ENCODE measurements at places on chromosomes 2 and 18.
A peak's percentile ranks its signal among the peaks of the same experiment; 100 is the strongest.

GRCh38 chr18:42028247-42028832 is 73.3 kb downstream of the PIK3C3 start:
- peak; percentile 28 for DNase-seq

- DNase-seq: no peak
These were observed 791.0 kb downstream of the DCC start for GRCh38 chr18:53131001-53131400.

DNA sequence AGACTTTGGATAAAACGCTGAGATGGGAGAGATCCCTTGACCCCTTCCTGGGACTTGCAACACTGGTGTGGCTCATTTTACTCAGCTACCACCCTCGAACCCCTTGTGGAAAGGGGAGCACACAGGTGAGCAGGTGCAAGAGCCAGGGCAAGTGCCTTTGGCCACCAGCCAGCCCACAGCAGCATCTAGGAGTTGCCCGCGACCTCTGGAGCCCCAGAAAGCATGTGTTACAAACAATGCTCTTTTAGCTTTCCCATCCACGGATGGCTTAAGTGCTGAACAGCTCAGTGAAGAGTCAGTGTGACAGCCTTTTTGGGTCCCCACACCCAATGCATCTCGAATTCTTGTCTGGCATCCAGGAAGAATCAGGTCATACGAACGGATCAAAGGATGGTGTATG is 197.8 kb downstream of the MEMO1 start:
- no peak for DNase-seq

DNA sequence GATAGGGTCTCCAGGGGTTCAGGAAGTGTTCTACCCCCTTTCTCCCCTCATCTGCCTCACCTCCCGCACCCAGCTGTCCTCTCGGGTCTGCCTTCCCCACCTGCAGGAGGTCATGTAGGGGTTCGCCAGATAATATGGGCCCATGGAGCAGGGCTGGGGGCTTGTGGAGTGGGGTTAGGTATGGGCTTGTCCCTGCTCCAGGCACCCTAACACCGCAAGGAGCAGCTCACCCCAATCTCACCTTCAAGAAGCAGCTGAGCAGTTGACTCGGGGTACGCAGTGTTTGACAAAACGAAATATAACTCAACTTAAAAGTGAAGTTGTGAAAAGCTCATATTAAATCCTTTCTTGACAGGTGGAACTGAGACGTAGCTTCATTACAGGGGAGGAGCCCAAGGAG is 99.6 kb downstream of the CTIF start:
- DNase-seq: no peak

- DNase-seq: no peak
These were observed 565.2 kb upstream of the NRP2 start for GRCh38 chr2:205117125-205117524.

DNA sequence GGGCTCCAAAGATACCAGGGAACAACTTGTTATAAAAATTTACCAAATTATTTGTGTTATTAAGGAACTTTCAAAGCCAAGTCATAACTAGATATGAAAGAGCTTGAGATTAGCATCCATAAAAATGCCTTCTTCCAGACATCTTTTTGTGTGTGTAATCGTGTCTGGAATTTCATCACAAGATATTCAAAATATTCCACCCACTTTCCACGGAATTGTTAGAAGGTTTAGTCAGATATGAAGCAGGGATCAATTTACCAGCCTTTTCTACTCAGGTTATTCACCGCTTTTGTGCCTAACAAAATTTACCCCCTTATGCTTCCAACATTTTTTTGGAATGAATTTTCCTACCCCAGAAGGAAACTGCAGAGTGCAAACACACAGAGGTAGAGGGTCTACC is 130.2 kb upstream of the ACVR2A start:
- no peak for DNase-seq

DNA sequence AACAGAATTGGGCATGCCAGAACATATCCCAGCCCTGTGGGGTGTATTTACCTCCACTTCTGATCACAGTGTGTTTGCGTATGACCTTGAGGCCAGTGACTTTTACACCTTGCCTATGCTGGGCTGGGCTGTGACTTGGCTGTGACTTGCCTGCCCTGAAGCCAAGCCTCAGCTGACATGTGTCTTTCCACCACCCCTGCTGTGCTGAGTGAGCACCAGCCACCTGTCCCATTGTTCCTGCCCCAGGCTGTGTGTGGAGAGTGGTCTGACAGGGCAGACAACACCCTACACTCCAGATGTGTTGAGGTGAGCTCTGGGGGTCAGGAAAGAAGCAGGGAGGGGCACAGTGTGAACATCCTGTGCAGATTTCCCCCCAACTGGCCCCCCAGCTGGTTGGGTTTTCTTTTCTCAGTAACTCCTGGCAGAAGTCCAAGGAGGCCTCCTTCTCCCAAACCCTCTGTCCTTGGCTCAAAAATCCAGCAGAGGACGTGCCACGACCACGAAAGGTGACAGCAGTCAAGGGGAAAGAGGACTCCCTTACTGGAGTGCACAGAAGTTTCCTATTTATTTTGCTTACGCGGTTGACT is 5.1 kb upstream of the STEAP3 start:
- DNase-seq: peak; percentile 53

- DNase-seq: no peak
These were observed 786 bp upstream of the TMEM200C start for GRCh38 chr18:5895876-5896740.

- DNase-seq: peak; percentile 28
These were observed 83.7 kb downstream of the CERKL start for GRCh38 chr2:181573140-181573736.

DNA sequence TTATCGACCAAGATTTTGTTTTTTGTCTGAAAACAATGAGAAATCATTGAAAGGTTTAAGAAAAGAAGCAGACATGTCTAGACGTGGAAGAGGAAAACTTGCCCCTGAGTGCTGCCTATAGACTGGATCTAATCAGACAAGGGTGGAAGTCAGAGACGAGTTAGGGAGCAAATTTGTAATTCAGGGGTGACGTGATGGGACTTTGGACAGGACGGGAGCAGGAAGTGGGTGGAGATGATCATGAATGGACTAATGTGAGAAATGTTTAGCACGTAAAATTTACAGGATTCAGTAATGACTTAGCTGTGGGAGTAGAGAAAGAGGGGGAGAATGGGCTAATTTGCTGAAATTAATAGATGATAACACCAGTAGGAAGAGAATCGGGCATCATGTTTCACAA is 117.0 kb upstream of the EPHA4 start:
- DNase-seq: no peak

DNA sequence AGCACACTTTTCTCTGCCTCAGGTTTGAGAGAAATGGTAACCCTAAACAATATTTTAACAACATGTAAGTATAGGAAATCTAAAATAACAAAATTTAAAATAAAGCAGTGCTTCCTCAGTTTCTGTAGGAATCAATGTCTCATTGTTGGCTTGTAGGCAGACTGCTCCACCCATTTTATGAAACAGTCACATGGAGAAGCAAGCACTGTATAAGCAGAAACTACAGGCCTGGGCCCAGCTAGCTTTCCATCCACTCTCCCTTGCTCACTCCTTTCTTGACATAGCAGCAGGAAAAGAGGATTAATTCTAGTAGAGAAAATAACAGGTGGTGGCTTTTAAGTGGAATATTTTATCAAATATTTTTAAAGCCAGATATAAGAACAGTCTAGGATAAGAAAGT is 97.2 kb downstream of the PLEKHM3 start:
- no peak for DNase-seq

DNA sequence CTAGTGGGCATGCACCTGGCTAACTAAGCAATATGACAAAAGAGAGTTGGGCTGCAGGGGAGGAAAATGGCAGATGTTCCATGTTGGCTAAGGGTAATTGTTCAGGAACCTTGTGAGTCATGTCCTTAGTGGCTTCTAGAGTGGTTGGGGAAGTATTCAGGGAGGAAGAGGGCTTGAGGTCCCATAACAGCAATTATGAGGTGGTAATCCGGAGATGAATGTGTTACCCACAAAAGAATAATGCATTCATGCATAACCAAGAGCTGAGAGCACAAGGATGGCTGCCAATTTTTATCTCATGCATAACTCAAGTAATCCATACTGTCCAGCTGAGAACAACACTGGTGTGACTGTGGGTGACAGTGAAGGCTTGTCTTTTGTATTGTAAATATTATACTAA is 42.9 kb downstream of the TMEFF2 start:
- peak; percentile 69 for DNase-seq

- DNase-seq: no peak
These were observed 2.6 kb downstream of the FARSB start for GRCh38 chr2:222653280-222653679.

DNA sequence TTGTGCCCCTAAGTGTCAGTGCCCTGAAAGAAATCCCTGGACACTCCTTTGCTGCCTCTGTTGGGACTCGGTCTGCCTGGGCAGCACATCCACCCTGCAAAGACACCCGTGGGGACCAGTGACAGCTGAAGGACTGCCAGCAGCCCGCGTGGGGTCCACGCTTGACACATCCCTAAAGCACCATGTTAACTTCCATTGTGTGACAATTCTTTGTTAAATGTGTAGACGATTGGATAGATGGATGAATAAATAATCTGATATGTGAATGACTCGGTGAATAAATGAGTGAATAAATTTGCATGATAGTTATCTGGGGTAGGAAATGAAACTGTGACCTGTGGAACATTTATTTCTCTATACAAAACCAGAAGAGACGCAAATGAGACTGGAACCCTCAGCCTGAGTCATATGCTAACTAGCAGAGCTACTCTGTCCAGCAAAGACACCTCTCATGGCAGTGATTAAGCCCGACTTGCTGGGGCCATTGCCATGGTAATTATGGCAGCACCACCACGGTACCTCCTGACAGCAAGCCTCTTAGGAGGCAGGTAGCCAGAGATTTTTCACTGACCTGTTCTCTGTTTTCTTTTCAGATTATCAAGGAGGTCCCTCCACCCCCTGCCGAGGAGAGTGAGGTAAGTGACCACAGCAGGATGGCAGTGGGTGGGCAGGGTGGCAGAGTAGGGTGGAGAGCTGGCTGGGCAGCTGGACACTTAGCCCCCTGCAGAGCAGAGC is 156.8 kb downstream of the ANTXR1 start:
- no peak for DNase-seq

DNA sequence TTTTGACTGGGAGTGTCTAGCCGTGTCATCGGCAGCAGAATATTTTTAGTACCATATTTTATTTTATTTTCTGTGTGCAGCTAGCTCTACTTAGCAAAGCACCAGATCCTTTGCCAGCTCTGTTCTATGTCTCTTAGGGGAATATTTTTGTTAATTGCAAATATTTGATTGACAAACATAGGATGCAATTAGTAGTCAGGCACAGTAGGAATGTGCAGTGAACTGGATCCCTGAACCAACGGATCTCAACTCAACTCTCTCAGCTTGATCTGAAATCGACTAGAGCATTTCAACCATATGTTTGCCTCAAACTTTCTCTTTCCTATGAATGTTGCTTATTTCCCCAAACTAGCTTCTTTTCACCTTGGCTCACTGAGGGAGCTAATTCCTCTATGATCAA is 998.0 kb upstream of the FANCL start:
- no peak for DNase-seq

- DNase-seq: no peak
These were observed 399.1 kb downstream of the PLCL1 start for GRCh38 chr2:198203336-198204069.

DNA sequence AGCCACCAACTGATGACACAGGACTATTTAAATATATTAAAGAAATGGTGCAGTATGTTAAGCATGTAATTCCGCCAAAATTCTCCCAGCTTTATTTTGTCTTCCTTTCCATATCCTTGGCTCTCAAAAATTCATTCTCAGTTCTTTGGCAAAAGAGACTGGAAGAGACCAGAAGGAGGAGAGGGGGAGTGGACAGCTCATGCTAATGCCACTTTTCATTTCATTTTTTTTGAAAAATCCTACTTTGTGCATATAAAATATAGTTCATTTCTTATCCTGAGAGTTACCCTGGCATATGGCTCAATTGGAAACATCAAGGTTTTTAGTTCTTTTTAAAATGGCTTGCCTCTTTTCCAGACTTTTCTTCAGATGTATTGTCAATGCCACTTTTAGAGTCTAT is 128.5 kb upstream of the VRK2 start:
- no peak for DNase-seq

GRCh38 chr2:108922141-108922915 is 66.7 kb downstream of the EDAR start:
- no peak for DNase-seq

GRCh38 chr18:69217196-69218000 is 183.3 kb upstream of the DOK6 start:
- DNase-seq: no peak

DNA sequence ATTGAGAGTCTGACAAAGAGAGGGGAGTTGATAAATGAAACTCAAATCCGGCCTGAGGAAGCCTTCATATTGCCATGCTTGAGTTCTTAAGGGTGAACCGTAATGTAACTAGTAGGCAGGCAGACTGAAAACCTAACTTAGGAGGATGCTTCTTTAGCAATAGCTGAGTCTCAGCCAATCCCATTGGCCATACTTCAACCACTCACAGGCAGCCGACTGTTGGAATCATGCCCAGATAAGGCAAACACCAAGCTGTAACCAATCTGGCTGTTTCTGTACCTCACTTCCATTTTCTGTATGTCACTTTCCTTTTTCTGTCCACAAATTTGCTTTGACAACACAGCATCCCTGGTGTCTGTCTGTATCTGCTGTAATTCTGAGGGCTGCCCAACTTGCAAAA is 39.5 kb downstream of the TPRKB start:
- no peak for DNase-seq

- DNase-seq: peak; percentile 67
These were observed at the start of gene PLCD4 for GRCh38 chr2:218607436-218608115. TSS of gene PLCD4 (plus strand) at chr2:218607899. CDS start at chr2:218615740, 7,841 bp downstream.

DNA sequence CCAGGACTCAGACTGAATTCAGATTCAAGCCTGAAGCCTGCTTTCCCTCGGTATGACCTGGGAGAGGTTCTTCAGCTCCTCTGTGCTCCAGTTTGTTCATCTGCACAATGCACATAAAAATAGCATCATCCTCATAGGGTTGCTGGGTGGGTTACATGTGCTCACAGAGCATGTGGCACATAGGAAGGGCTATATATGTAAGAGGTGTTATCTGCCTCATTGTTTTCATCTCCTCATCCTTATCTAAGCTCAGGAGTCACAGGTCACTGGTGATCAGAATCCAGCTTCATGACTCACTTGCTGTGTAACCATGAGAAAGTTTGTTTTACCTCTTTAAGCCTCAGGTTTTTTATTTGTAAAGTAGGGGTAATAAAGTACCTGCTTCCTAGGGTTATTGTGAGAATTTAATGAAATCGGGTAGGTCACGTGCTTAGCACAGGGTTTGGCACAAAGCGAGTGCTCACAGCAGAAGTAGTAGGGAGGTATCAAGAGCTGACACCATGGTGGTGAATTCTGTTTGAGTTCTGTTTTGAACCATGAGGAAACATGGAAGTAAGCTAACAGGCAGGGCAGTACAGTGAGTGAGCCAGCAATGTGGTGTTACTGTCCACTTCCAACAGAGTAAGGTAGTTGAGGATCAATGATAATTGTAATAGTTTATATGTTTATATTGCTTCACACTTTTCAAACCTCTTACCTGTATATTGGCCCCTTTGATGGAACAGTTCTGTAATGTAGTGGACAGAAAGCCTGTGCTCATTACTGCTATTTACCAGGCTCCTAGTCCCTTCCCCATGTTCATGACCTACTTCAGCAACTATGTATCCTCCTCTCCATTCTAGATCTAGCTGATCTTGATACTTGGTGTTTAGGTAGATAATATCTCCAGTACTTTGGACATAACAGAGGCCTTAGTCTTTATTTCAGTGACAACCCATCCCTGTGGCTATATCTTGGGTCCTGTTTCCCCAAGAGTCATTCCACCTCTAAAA is 141.4 kb upstream of the LTBP1 start:
- DNase-seq: peak; percentile 65

- DNase-seq: no peak
These were observed 107.8 kb downstream of the CTNNA2 start for GRCh38 chr2:79620679-79621078.
